ENCODE measurements at places on chromosomes 13 and 19.

DNA sequence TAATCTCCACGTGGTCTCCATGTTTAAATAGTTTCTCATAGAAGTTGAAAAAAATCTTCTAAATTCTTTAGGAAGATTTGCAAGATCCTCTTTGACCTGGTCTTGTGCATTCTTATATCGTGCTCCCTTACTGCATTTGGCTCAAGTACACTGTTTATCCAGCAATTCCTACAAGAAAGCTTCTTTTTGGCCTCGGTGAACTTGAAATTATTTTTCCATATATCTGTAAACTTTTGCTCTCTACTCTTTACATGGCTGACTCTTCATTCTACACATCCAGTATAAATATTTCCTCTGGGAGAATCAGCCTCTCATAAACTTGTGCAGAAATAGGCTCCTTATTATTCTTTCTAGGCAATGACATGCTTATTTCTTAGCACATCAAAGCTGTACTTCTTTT, 1457.9 kb upstream of the PRR20A start:
- DNase-seq, result no peak

DNA sequence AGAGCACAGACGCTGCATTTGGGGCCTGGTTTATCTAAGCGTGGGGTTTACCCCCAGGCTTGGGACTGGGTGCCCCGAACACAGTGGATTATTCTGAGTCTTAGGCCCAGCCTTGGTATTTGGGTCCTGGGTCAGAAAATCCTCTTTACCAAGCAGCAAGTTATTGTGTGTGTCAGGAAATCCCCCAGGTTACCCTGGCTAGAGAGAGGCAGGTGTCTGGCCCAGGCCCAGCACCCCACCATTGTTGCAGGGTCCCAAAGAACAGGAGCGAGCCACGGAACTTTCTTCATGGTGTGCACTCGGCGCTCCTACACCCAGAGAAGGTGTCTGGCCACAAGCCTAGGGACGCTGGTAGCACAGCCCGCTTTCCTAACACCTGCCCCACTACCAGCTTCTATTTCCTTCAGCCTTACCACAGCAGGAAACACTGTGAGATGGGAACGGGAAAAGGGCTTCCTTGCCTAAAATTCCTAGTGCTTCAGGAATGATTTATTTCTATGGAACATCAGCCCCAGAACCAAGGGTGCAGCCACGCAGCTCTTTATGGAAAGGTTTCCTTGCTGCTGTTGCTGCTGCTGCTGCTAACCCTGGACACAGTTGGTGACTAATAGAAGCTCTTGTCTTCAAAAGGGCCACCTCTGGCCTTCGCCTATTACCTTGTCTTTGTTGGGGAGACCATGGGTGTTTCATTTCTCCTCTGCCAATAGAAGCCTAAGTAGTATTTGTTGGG, 7.4 kb upstream of the CDX2 start:
- no peak for DNase-seq

GRCh38 chr19:6272411-6272791, 7.4 kb downstream of the MLLT1 start:
- no peak for DNase-seq

- no peak for DNase-seq
Observed at GRCh38 chr13:36601186-36601585, 72.6 kb upstream of the SERTM1 start.

DNA sequence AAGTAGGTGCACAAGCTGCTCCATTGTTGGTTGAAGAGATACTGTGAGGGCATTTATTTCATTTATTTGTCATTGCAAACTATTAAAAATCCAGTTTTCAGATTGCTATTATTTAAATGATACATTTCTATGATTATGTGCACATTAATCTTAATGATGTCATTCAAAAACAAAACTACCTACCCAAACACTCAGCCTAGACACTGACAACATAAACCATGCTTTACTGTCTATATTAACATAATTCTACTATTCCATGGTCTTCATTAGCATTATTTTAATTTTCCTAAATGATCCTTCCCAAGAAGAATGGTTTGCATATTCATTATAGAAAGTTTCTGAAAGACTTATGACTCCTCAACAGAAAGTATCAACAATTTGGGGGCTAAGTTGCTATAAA, 813.0 kb upstream of the SLITRK5 start:
- no peak for DNase-seq

- peak; percentile 96 for DNase-seq
Observed at GRCh38 chr19:45092747-45093678, at the start of gene PPP1R37. PPP1R37 (plus strand) TSS chr19:45093179; CDS start chr19:45093326, 147 bp downstream.

DNA sequence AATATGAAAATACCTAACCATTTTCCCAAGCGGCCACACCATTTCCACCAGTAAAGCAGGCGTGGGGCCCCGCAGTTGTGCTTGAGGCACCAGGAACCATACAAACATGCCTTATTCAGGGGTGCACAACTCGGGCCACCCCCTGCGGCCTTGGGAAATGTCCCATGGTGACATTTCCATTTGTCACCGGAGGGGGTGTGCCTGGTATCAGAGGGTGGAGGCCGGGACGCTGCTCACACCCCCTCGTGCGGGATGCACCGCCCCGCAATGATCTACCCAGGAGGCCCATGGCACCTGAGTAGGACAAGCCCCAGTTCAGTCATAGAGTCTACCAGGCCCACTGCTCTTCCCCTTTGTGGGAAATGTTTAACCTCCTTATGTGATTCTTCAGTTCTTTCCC, 218.8 kb downstream of the TEX29 start:
- DNase-seq, result no peak

- peak; percentile 32 for DNase-seq
Observed at GRCh38 chr13:42486711-42487198, 87.2 kb upstream of the TNFSF11 start.

DNA sequence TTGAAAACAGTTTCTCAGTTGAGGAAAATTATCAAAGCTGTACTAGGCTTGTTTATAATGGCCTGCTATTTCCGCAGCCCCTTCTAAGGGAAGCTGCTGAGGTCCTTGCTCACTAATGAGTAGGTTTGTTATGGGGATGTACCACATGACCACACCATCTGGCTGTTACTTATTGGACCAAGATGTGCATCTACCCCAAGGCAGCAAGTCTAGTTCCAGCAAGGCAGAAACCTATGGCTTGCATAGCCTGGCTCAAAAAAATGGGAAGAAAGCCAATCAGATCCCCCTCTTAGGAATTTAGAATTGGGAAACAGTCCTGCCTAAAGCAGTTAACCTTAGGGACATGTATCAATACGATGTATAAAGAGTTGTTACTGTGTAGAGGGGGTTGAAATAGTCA, 186.5 kb upstream of the SPRY2 start:
- no peak for DNase-seq

DNA sequence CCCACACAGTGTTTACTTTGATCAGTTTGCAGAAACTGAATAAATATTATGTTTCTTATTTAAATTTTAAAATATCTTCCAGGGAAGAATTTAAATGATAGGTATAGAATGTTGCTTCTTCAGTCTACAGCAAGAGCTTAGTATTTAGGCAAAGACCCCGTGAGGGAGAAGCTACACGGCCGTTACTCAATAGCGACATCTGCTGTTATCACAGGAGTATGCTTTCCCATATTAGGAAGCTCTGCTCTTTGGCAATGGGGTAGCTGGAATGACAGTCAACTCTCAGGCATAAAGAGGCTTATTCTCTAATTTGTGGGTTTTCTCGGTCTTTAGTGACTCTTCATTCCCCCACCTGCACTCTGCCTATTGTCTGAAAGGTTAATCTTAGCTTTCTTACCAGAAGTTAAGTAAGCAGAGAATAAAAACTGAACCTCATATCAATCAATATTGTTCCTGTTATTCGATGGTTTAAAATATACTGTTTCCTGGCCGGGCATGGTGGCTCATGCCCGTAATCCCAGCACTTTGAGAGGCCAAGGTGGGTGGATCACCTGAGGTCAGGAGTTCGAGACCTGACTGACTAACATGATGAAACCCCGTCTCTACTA, 13.2 kb upstream of the LHFPL6 start:
- peak; percentile 51 for DNase-seq

- DNase-seq, result no peak
Observed at GRCh38 chr19:1473085-1473851, 5.7 kb downstream of the C19orf25 start.

GRCh38 chr13:91178099-91178498, 169.4 kb upstream of the MIR17HG start:
- no peak for DNase-seq

- peak; percentile 60 for DNase-seq
Observed at GRCh38 chr19:55116232-55116858, 1.1 kb downstream of the PPP1R12C start.

DNA sequence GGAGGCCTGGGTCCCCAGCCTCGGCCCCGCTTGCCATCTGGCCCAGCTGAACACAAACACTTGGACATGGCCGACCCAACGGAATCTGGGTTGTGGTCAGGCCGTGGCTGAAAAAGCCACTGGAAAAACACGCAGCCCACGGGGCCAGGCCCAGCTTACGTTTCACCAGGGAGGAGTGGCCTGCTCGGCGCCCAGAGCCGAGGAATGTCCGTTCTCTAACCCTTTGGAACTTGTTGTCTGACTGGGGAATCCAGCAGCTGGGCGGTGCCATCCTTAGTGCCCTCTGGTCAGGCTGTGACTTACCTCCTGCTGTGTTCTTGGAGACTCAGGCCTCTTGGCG, 13.8 kb downstream of the CILP2 start:
- DNase-seq, result no peak

DNA sequence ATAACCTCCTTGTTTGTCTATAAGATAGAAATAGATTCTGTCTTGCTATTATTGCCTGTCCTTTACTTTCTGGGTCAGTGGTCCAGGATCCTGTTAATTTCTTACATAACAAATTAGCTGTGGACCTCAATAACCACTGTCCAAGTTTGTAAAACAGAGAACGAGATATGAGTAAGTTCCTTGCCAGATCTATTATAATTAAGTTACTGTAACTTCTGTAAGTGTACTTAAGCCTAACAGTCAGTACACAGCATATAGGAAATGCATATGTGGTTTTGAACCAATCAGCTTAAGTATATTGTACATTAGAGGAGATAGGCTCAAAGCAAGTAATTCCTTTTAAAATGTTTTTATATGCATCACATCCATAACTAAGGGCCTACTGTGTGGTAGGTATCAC, 34.9 kb downstream of the HTR2A start:
- no peak for DNase-seq

- no peak for DNase-seq
Observed at GRCh38 chr13:47213047-47213446, 316.2 kb upstream of the HTR2A start.
